Smooth muscle cell of the coronary artery (primary cell): ENCODE measurements at places on chromosomes 12 and 14. TPM values are rescaled to one million over a fixed set of nuclear protein-coding genes. Genes with fewer than 3 reads are reported as not detected.

GPR162 gene
- total RNA-seq, result 1.3 and 4.3 TPM in 2 replicates

NUAK1 gene
- total RNA-seq, result 11.0 and 75.3 TPM in 2 replicates

SAMD4A gene
- 12.9 and 17.0 TPM in 2 replicates for total RNA-seq

SERPINA10 gene
- total RNA-seq, result not detected in 2 replicates

ZNF705A gene
- total RNA-seq, result not detected in 2 replicates

OTUB2 gene
- total RNA-seq, result 1.3 and 1.5 TPM in 2 replicates

PLEK2 gene
- total RNA-seq, result 2.0 and 18.6 TPM in 2 replicates

CCDC184 gene
- 0.30 and 0.35 TPM in 2 replicates for total RNA-seq

TAS2R20 gene
- 1.9 and 2.3 TPM in 2 replicates for total RNA-seq

SERPINA6 gene
- not detected in 2 replicates for total RNA-seq

KLRB1 gene
- not detected in 2 replicates for total RNA-seq

RDH12 gene
- total RNA-seq, result not detected in 2 replicates

NRIP2 gene
- not detected in 2 replicates for total RNA-seq

ANKRD33 gene
- 0.23 TPM in 1 of 2 replicates, not detected in the other for total RNA-seq

MUCL1 gene
- not detected in 2 replicates for total RNA-seq

KRT71 gene
- total RNA-seq, result not detected in 2 replicates

C14orf39 gene
- not detected in 2 replicates for total RNA-seq

GPR84 gene
- not detected in 2 replicates for total RNA-seq

TMEM63C gene
- 2.0 TPM in 1 of 2 replicates, not detected in the other for total RNA-seq

BCL2L2 gene
- 16.4 and 17.8 TPM in 2 replicates for total RNA-seq

VAMP1 gene
- total RNA-seq, result 8.6 and 19.4 TPM in 2 replicates

SINHCAF gene
- total RNA-seq, result 3.2 and 21.8 TPM in 2 replicates

PLEKHA5 gene
- 18.0 and 35.5 TPM in 2 replicates for total RNA-seq

KIF26A gene
- total RNA-seq, result under 0.01 and 0.23 TPM in 2 replicates

ART4 gene
- 0.82 and 33.4 TPM in 2 replicates for total RNA-seq

FAIM2 gene
- 0.38 and 41.0 TPM in 2 replicates for total RNA-seq

IL31 gene
- total RNA-seq, result not detected in 2 replicates

ARHGEF25 gene
- 17.0 and 23.8 TPM in 2 replicates for total RNA-seq

ZNF385A gene
- 0.35 and 1.1 TPM in 2 replicates for total RNA-seq

NFATC4 gene
- 18.4 and 77.3 TPM in 2 replicates for total RNA-seq

NTF3 gene
- total RNA-seq, result 2.6 and 10.8 TPM in 2 replicates

PRH2 gene
- total RNA-seq, result not detected in 2 replicates

GPR68 gene
- 7.1 and 15.6 TPM in 2 replicates for total RNA-seq

RILPL2 gene
- 6.1 and 8.5 TPM in 2 replicates for total RNA-seq

PZP gene
- not detected in 2 replicates for total RNA-seq

BBS10 gene
- total RNA-seq, result 7.4 and 11.9 TPM in 2 replicates

DLGAP5 gene
- 0.23 and 9.2 TPM in 2 replicates for total RNA-seq

CLECL1 gene
- total RNA-seq, result not detected in 2 replicates

ERC1 gene
- total RNA-seq, result 14.6 and 24.3 TPM in 2 replicates

VRTN gene
- total RNA-seq, result not detected in 2 replicates

C12orf50 gene
- 0.12 TPM in 1 of 2 replicates, not detected in the other for total RNA-seq

DEGS2 gene
- 0.08 and 0.12 TPM in 2 replicates for total RNA-seq

PPP4R4 gene
- total RNA-seq, result 1.8 and 10.4 TPM in 2 replicates

DEPDC4 gene
- 1.1 and 1.2 TPM in 2 replicates for total RNA-seq

COX14 gene
- total RNA-seq, result 58.8 and 85.2 TPM in 2 replicates

SLC25A47 gene
- total RNA-seq, result not detected in 2 replicates

OR11H12 gene
- total RNA-seq, result not detected in 2 replicates

AKAP5 gene
- total RNA-seq, result 0.12 and 1.2 TPM in 2 replicates
